ENCODE measurements at places on chromosomes 1 and 21.
A peak's percentile ranks its signal among the peaks of the same experiment; 100 is the strongest.

DNA sequence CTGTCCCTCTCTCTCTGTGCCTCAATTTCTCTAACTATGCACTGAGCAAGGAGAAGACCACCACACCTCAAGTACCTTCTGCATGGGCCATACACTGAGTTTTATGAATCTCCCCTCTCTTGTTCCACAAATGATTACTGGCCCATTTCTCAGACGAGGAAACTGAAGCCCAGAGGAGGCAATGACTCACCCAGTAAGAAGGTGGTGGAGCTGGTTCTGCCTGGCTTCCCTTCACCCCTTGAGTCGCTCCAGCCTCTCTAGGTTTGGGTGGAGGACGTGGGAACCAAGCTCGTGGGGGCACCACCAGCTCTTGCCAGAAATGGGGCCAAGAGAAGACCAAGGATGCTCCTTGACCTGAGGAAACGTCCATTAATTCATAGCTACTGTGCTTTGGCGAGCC lies 21.3 kb upstream of the RUNX3 start:
- DNase-seq: no peak

DNA sequence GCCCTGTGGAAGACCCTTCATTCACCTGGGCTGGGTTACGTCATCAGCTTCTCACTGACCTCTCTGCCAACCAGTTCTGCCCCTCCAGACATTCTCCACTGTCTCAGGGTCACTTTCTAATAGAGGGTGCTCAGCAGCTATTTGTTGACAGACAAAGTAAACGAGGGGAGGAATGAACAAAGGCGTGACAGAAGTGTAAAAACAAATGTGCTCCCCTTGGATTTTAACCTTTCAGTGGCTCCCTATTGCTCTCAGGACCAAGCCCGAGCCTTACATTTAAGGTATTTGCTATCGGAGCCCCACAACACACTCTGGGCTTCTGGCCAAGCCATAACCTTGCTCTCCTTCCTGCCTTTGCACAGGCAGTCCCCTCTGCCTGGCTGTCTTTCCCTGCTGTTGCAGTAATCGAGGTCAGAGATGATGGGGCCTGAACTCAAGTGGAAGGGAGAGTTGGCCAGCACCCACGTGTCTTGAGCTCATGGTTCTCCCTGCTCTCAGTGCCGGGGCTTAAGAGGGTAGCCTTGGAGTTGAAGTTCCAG lies 9.3 kb upstream of the MARCKSL1 start:
- no peak for DNase-seq

GRCh38 chr1:106254748-106255147 lies 801.7 kb upstream of the PRMT6 start:
- DNase-seq: no peak

DNA sequence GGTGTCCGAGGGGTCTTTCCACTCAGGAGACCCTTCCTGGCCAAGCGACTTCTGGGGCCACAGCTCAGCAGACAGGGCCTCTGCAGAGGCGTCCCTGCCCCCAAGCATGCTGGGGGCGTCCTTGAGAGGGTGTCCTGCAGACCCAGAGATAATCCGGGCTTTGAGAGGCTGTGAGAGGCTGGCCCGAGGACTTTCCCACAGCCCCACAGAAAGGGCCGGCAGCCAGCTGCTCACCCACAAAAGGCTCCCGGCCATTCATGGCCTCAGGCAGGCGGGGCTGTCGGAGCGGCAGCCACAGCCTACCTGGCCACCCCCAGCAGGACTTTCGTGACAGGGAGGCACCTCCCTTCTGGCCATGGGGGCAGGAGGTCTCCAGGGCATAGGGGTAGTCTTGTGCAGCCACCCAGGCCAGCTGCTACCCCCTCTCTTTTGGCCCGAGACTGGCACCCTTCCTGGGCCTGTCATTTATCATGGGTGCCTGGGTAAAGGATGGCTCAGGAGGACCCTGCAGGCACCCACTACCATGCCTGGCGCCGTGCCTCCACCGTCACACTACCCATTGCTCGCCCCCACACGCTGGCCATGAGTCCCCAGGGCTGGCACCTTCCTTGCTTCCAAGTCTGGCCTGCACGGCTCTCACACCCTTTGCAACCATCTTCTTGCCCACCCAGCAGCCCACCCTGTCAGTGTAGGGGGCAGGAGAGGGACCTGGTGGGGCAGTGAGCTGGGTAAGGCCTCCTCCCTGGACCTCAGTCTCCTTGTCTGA lies 11.1 kb upstream of the TNFRSF14 start:
- DNase-seq: no peak

DNA sequence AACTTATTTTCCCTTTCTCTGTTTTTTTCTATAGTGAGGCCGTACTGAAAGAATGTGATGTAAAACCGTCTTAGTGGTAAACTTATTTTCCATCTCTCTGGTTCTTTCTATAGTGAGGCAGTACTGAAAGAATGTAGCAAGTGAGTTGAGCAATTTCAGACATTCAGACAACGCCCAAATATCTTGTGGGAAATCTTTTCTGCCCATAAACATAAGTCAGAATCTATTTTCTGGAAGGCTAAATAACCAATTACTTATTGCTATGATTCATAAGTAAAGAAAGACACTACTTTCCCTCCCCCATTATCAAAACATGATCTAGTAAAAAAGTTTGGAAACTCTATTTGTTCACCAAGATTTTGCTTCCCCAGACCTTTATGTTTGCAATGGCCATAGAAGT lies 18.8 kb upstream of the SCCPDH start:
- no peak for DNase-seq

GRCh38 chr1:88552226-88552625 lies 131.8 kb upstream of the PKN2 start:
- DNase-seq: no peak

- no peak for DNase-seq
These were observed 462.1 kb upstream of the C1orf87 start for GRCh38 chr1:60535713-60536112.

- DNase-seq: no peak
These were observed 35.6 kb downstream of the HSPG2 start for GRCh38 chr1:21901473-21901847.

DNA sequence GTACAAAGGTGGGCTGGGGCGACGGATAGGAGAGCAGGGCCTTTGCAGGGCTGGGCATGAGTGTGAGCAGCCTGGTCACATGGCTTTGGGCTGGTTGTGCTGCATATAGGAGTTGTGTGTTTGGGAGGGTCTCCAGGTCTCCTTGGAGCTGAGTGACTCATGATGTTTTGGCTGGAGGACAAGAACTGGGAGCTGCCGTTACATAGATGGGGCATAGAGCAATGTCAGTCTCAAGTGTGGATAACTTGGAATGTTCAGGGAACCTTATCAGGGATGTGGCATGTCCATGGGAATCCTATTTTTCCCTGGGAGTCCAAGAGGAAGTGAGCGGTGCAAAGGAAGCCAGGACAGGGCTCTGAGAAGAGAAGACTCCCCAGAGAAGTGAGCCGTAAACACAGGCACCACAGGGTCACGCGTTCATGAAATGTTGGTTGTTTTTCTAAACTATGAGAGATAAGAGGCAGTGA lies 136.4 kb upstream of the KCNE2 start:
- no peak for DNase-seq

DNA sequence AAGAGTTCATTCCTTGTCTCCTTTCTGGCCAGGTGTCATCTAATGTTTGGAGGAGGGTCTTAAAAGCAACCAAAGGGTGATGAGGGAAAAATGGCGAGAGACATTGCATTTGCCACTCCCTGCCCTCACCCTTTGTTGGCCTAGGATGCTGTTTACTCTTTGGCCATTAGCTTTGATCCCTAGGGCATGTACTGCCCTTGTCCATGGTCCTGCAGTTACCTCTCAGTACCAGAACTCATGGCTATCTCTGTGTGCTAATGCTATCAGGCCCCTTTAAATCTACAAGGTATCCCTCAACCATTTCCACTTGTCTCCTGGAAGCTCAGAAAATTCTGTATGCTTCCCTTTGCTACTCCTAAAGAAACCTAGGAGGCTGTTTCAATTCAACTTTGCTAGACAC lies 424.8 kb upstream of the PLXNA2 start:
- no peak for DNase-seq

- DNase-seq: no peak
These were observed at the start of gene BSND for GRCh38 chr1:54998677-54999076. Gene BSND, plus strand, starts transcription at chr1:54998933. Its CDS starts 254 bp downstream, at chr1:54999187.

- no peak for DNase-seq
These were observed 17.8 kb upstream of the RSBN1 start for GRCh38 chr1:113830039-113830438.

- DNase-seq: peak; percentile 15
These were observed 10.7 kb downstream of the KCNA10 start for GRCh38 chr1:110508028-110508940.

DNA sequence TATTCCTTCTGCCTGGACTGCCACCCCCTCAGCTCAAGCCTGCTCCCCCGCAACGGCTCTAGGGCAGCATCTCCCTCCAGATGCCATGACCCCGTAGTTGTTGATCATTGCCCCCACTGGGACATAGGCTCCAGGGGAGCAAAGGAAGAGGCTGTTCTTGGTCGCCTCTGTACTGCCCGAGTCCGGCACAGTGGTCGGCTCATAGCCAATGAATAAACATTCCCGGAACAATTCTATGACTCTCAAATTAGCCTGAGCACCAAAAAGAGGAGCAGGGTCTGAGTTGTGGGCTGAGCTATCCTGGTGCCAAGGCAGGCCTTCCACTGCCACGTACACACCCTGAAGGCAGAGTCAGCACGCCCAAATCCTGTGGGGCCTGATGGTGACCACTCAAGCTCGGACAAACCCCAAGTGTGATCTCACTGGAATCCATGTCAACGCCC lies 33.1 kb downstream of the CAPZB start:
- DNase-seq: no peak

DNA sequence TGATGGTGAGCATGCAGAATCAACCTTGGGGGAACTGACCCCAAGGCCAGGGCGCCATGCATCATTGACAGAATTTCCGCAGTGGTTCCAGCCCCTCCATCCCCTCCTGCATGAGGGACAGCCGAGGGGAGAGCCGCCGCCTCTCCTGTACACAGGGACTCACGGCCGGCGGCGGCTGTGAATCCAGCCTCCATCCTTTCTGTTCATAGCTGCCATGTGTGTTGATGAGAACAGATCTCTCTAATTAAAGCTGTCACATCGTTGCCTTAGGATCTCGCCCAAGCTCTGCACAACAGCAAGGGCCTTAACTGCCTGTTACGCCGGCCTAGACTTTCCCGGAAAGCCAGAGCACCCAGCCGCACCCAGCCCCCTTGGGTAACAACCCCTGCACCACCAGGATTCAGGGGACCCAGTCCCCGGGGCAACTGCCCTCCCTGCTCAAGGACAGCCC lies 151.6 kb downstream of the NPHP4 start:
- no peak for DNase-seq

- no peak for DNase-seq
These were observed 45.6 kb downstream of the ZZZ3 start for GRCh38 chr1:77636864-77637263.

DNA sequence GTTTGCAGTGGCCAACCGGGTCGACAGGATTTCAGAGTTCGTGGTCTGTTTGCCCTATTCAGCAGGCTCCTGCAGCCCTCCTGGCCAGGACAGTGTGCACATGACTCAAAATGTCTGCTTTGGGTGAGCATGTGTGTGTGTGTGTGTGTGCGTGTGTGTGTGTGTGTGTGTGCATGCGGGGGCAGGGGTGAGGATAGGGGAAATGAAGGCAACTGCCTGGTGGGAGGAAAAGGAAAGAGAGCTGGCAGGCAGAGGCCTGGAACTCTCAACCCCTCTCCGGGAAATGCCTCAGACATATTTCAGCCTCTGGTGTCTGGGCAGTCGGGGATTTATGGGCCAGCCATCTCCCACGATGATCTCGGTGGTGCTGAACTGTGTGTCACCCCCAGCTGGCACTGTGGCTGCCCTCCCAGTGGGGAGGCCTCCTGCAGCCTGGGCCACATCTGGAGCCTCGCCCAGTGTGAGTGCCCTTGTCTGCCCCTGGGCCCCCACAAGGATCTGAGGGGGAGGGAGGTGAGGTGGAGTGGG lies 15.2 kb downstream of the CDCP2 start:
- DNase-seq: no peak

GRCh38 chr1:230423951-230424350 lies 2.2 kb downstream of the PGBD5 start:
- no peak for DNase-seq

- DNase-seq: no peak
These were observed 399.9 kb downstream of the HLX start for GRCh38 chr1:221279146-221279545.

- DNase-seq: no peak
These were observed 217.7 kb downstream of the URB2 start for GRCh38 chr1:229843627-229844238.

GRCh38 chr1:110033421-110033820 lies 1.0 kb upstream of the STRIP1 start:
- DNase-seq: no peak

- DNase-seq: no peak
These were observed 9.5 kb upstream of the SLC19A2 start for GRCh38 chr1:169495046-169495775.

GRCh38 chr21:34698270-34699015 lies 29.6 kb downstream of the CLIC6 start:
- no peak for DNase-seq

All from tibial nerve (tissue), 4 donors.